SJSA1 (cell line): ENCODE measurements at places on chromosomes 7 and 10.

DNA sequence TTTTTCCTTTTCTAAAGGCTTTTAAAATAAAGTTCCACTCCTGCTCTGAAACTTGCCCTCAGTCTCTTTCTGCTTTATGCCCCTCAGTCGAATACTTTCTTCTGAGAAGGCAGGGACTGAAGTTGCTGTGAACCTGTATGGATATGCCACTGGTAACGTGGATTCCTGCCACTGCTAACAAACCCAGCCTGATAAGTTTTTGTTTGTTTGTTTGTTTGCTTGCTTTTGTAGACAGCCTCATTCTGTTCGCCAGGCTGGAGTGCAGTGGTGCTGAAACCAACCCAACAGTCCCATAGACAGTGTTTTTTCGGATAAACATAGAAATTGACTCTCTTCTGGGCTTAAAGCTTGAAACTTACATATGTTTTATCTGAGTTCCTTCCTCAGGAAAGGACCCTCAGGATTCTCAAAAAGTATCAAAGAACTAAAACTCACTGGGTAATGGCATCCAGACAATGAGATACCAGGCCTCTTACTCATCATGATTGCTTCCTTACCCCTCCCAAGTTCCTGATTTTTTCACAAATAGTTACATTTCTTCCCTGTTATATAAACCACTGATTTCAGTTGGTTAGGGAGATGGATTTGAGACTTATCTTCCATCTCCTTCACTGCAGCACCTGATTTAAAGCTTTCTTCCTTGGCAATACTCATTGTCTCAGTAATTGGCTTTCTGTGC is 273.6 kb downstream of the SDHAF3 start:
- peak; percentile 43 for DNase-seq

DNA sequence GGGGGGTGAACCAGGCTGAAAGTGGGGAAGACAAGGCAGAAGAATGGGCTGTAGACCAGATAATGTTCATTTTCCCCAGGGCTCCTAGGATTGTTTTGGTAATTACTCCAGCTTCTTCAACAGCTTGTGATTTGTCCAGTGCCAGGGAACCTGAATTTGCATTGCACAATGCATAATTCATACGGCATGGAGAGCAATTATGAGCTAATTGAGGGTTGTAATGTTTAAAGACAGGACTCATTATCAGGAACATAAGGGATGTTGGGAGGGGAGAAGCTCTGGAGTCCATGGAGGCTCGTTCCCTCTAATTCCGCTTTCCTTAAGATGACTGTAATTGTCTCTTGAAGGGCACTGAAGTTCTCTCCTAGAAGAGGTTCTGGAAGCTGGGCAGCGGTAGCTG is 405.0 kb upstream of the ZMIZ1 start:
- DNase-seq, result no peak

GRCh38 chr10:78657163-78657861 is 411.5 kb upstream of the ZMIZ1 start:
- DNase-seq, result peak; percentile 79

GRCh38 chr10:85599081-85599480 is 767.5 kb downstream of the GRID1 start:
- peak; percentile 6 for DNase-seq

DNA sequence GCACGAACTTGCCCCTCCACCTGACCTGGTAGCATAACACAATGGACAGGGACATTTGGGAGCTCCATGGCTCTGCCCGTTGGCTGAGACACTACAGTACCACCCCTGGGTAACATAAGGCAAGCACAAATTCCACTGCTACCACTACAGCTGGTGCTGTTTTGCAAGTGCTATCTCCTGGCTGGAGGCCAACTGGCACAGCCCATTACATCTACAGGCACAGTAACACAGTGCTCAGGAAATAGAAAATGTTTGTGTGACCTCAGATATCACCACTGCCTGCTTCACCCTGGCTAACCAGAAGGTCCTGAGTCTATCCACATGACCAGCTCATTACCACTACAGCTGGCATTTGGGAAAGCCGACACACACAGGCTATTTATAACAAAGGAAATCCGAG is 631.1 kb upstream of the MBL2 start:
- DNase-seq, result no peak

DNA sequence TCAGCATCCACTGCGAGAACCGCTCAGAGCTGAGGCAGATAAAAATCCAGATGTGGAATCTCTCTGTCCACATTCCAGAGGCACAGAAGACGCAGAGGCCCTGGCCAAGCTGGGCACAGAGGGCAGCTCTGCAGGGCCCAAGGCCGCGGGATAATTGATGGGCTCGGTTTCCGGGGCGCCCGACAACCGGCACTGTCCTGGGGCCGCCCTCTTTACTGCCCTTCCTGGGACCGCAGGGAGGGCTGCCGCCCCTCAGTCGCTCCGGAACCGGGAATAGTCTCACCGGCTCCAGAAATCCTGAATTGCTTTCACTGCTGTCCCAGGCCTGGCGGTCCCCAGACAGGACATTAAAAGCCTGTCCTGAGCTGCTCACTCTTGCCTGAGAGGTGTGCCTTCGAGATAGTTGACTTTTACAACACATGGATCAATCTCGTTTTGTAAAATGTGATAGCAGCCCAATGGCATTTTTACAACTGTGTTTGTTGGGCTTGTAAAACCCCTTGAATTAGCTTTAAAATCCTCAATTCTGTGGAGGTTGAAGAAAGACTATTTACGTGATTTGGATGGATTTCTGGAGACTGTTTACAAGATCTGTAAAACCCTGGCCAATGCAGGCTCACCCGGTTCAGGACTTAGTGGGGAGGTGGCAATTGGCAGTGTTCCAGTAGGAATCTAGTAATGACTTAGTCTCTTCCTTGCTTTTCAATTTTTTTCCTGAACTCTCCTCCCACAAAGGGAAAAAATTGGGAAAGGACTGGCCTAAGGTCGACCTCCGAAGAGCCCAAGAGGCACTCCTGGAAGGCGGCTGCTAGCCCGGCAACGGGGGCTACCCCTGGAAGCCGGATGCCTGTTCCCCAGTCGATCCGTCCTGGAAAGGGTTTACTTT is 1.4 kb upstream of the HOXA6 start:
- DNase-seq, result no peak
